ENCODE measurements at places on chromosomes 5 and 9. TPM values are rescaled to one million over a fixed set of nuclear protein-coding genes. Genes with fewer than 3 reads are reported as not detected.

The ZNG1E gene
- 61.1 TPM for total RNA-seq

The RNF183 gene
- total RNA-seq, result not detected

The HTR1A gene
- total RNA-seq, result not detected

The SLC9A3 gene
- total RNA-seq, result 2.4 TPM

The RMI1 gene
- 9.4 TPM for total RNA-seq

The CBY3 gene
- total RNA-seq, result not detected

The GHR gene
- not detected for total RNA-seq

The OLFM1 gene
- 10.3 TPM for total RNA-seq

The PCYOX1L gene
- total RNA-seq, result 2.7 TPM

The LCP2 gene
- total RNA-seq, result not detected

The SMIM32 gene
- not detected for total RNA-seq

The SLC34A3 gene
- total RNA-seq, result not detected

The SLC34A1 gene
- total RNA-seq, result not detected

The AJM1 gene
- total RNA-seq, result 4.4 TPM

The FAXDC2 gene
- total RNA-seq, result 0.25 TPM

The SGCD gene
- 4.5 TPM for total RNA-seq

The EFNA5 gene
- 22.1 TPM for total RNA-seq

The TRAF1 gene
- total RNA-seq, result 4.7 TPM

The MARCHF6 gene
- total RNA-seq, result 45.2 TPM

The FAM163B gene
- not detected for total RNA-seq

The IER5L gene
- 33.2 TPM for total RNA-seq

The CNTNAP3 gene
- 7.3 TPM for total RNA-seq

The SEMA6A gene
- total RNA-seq, result 0.39 TPM

The DMRTA1 gene
- total RNA-seq, result 0.73 TPM

The OTULINL gene
- total RNA-seq, result 6.1 TPM

The DYNC2I2 gene
- 145 TPM for total RNA-seq

The NAA35 gene
- 29.8 TPM for total RNA-seq

The ZSWIM6 gene
- 4.6 TPM for total RNA-seq

The CDO1 gene
- total RNA-seq, result not detected

The OBP2A gene
- not detected for total RNA-seq

The CD274 gene
- 1.6 TPM for total RNA-seq

The LIX1 gene
- not detected for total RNA-seq

The FLT4 gene
- total RNA-seq, result 3.1 TPM

The PCDHA12 gene
- 2.8 TPM for total RNA-seq

The C9orf153 gene
- 0.46 TPM for total RNA-seq

Data from A549 treated with CORT108297 at 1 μM for 4 hours (cell line).